ENCODE measurements at places on chromosomes 12 and 14.

- no peak for DNase-seq
Observed at GRCh38 chr14:50423529-50423928, 26.8 kb upstream of the CDKL1 start.

GRCh38 chr12:103852498-103852997, 11.5 kb upstream of the NT5DC3 start:
- peak; percentile 84 for DNase-seq

DNA sequence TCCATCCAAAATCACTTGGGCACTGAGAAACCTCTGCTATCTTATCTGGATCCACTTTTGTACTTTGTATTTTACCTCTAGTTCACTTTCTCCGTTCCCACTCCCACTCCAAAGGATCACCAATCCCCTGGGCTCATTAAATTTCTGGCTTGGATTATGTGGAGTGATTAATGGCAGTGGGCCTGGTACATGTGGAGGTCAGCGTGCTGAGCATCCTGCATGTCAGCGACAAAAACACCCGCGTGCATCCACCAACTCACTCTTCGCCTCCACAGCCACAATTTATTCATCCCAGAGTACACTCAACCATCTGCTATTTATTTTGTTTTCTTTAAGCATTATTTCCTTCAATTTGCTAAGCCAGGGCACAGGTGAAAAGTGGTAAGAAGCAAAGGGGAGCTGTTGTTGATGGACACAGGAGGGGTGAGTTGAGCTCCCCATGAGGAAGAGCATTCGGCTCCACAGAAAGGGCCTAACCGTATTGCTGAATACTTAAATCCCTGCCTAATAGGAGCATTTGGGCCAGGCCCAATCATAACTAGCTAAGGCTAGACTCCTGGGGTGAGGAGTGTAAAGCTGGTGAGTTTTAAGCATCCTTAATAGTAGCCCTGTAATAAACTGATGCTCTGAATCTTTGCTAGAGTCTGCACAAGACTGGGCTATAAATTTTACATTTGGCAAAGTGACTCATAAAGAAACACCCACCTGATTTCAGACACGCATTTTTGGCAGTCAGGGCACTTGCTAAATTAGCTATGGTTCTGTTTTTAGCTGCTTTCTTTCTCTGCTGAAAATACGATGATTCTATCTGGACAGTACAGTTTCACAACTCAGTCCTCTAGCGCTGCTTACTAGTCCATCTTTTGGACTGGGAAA, 137.8 kb downstream of the SLC25A21 start:
- DNase-seq = no peak

DNA sequence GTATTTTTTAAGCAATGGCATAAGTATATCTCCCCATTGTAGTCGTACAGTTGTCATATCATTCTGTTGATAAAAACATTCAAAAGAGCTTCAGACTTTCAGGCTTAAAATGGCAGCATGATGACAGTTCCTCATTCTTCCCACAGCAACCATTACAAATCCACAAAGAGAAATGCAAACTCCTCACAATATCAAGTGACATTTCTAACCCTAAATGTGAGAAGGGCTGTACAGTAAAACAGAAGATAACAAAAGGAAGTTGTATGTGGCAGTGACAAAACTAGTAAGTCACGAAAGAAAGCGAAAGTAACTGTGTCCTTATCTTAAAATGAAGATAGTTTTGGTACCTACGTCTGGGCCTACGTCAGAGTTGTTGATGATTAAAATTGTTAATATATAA, 46.7 kb downstream of the GXYLT1 start:
- no peak for DNase-seq

- DNase-seq = peak; percentile 11
Observed at GRCh38 chr14:101781240-101782061, 19.9 kb downstream of the PPP2R5C start.

Measured in mesenchymal stem cell (in vitro differentiated cells and primary cell).